Stimulated activated CD4-positive, alpha-beta T cell treated with anti-CD3 and anti-CD28 coated beads, Interleukin-2, amount 100 ng/mL, for 24 hours (primary cell): ENCODE measurements at places on chromosomes 7 and 10.

DNA sequence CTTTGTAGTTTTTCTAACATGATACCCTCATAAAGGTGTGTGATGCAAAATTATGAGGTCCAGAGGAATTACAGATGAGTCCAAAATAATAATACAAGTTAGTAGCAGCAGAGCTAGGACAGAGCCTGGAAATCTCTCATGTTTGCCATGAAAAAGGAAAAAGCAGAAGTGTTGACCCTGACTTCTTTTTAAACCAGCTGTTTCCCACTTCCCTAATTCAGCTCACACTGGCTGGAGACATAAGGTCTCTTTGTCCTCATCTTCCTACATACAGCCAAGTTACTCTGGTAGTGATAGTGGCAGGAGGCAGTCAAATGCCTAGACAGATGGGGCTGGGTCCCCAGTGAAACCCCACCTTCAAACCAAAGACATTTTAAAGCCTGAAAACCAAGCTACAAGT, 269.2 kb downstream of the C7orf25 start:
- DNase-seq = no peak

- DNase-seq = no peak
Measured at GRCh38 chr10:130227883-130228282, 91.7 kb downstream of the GLRX3 start.

DNA sequence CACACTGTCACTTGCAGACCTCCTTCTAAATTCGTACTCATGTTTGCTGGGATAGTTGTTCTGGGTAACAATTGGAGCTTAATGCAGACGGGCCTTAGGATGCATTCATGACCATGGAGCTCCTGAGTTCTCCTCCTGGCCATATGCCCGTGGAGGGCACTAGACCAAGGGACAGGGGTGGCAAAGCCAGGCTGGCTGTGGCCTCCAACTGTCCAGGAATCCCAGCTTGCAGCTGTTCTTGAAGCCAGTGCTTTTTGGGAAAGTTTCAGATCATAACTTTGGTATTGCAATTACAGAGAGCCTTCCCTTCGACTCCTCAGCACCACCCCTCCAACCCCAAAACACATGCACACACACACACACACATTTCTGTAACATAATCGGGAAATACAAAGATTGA, 30.6 kb downstream of the ANTXRL start:
- no peak for DNase-seq

DNA sequence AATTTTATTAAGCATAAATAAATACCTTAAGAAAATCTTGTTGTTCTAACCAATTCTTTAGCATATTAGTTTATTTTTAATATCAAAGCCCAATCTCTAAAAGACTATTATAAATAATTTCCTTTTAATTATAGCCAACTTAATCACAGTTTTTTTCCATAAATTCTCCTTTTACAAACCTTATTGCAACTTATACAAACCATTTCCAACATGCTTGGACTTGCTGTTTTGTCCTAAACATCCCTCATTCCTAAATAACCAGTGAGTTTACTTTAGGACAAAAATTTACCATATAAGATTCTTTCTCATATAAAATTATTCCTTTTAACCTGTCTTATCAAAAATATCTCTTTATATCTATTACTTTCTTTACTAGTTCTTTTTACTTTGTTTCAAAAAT, 25.2 kb upstream of the LSM8 start:
- no peak for DNase-seq

GRCh38 chr10:109282510-109282909, 640.8 kb downstream of the XPNPEP1 start:
- no peak for DNase-seq

DNA sequence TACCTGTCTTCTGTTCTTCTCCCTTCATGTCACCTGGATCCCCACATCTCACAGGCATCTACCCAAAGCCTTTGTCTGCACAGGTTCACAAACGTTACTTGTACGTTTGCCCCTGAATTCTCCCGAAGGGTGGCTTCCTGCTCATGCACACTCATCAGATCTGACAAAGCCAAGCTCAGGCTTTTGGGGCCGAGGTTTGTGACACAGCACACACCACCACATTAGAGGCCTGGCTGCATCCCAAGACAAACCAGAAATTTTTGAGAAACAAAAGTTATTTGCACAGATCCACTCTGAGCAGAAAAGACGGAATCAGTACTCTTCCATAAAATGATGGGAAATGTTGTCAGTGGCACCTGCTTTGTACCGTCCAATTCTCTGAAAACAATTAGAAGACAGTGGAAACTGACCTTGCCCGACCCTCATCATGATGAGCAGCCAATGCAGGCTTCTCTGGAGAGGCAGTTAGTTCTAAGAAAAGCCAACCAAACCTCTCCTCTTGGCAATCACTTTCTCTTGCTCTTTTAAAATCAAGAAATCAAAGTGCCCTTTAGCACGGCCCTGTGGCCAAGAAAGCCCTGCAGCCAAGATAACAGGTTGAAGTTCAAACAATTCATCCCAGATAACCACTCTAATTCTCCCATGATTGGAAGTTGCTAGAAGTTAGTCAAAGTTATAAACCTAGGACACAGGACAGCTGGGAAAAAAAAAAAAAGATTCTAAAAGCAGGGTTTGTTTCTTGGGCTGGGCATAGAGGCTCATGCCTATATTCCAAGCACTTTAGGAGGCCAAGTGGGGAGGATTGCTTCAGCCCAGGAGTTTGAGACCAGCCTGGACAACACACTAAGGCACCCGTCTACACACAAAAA, 13.6 kb upstream of the SVIL start:
- no peak for DNase-seq

- no peak for DNase-seq
Measured at GRCh38 chr7:155652156-155653114, 8.0 kb downstream of the RBM33 start.

DNA sequence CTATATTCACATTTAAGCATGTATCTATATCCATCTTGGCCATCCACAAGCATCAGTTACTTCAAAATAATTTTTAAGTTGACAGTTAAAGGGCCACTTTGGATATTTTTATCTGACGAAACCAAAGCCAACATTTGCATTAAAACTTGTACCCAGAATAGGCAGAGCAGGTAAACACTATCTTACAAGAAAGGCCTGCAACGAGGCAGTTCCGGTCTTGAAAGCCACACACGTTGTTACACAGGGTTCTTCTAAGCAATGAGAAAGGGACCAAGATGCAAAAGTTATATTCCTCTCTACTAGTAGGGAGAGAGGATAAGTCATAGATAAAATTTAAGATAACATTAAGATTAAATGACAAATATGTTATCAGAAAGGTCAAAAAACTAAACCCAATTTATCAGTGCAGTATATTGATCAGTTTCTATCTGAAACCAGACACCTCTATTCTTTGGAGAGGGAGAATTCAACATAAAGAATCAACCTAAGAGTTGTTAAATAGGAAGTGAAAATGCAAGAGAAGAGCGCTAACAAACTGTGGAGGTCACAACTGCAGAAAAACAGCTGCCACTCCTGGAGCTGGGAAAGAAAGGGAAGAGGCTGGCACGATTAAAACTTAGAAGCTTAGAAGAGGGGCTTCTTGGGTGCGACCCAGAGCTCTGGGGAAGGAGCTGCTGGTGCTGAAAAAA, 701.3 kb downstream of the TNS3 start:
- no peak for DNase-seq

- no peak for DNase-seq
Measured at GRCh38 chr7:88147341-88147740, 72.5 kb downstream of the SRI start.

DNA sequence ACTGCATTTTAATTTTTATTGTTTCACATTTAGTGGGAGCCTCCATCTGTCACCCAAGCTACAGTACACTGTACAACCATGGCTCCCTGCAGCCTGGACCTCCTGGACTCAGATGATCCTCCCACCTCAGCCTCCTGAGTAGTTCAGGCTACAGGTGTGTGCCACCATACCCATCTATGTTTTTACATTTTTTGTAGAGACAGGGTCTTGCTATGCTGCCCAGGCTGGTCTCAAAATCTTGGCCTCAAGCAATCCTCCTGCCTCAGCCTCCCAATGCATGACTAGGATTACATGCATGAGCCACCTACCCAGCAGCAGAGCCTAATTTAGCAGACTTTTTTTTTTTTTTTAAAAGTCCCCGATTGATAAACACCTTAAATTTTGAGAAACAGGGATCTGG, 5.6 kb downstream of the PIP4K2A start:
- DNase-seq = no peak

DNA sequence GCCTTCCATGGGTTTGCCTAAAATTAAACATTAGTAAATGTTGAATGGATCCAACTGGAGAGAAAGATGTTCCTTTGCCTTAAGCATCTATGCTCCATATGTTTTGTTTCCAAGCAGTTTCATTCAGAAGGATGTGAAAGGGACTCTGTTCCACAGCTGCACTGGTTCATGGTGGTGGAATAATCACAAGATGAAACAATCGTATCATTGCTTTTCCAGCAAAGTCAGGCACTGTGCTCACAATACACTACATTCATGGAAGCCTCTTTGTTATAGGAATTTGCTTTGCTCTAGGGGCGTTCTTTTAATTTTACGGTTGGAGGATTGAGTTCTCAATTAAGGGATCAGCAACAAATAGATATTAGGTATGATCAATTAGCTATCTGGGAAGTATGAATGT, 33.8 kb downstream of the RAMP3 start:
- no peak for DNase-seq

DNA sequence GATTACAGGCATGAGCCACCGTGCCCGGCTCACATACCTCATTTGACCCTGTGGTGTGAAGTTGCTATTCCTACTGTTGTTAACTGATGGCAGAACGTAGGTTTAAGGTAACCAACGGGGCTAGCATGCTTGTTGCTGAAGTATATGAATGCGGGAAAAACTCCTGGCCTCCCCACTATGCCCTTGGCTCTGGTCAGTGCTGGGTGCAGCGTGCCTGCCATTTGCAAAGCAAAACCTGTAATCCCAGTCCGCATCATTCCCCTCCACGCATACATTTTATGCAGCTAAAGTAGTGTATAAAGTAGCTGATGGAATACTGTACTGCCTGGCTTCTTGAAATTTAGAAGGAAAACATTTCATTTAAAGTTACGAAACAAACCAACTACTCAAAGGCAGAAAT, 273.3 kb downstream of the SDK1 start:
- no peak for DNase-seq

GRCh38 chr7:22109761-22110160, 164.1 kb upstream of the CDCA7L start:
- DNase-seq = peak; percentile 27
